ENCODE measurements at places on chromosomes 13 and 19. TPM values are rescaled to one million over a fixed set of nuclear protein-coding genes. Genes with fewer than 3 reads are reported as not detected.

The IGSF23 gene
- total RNA-seq = not detected

The LILRB5 gene
- not detected for total RNA-seq

The CYP2F1 gene
- total RNA-seq = not detected

The LHFPL6 gene
- 1.1 TPM for total RNA-seq

The ATP1A3 gene
- total RNA-seq = 1.2 TPM

The SHISA7 gene
- not detected for total RNA-seq

The SPINT2 gene
- 8.0 TPM for total RNA-seq

The FPR3 gene
- total RNA-seq = not detected

The PSG3 gene
- total RNA-seq = not detected

The PLEKHF1 gene
- 53.1 TPM for total RNA-seq

The SBK2 gene
- total RNA-seq = not detected

The FLT3LG gene
- 187 TPM for total RNA-seq

The CADM4 gene
- 0.43 TPM for total RNA-seq

The OR4F17 gene
- total RNA-seq = not detected

The NPAS1 gene
- 0.20 TPM for total RNA-seq

The FUT1 gene
- 0.45 TPM for total RNA-seq

The CYSLTR2 gene
- 3.6 TPM for total RNA-seq

The NMRK2 gene
- total RNA-seq = not detected

The CFD gene
- total RNA-seq = 0.78 TPM

The SIGLEC9 gene
- 1.7 TPM for total RNA-seq

The HSD17B14 gene
- 0.63 TPM for total RNA-seq

The C19orf81 gene
- not detected for total RNA-seq

The ZNF491 gene
- total RNA-seq = 0.80 TPM

The TEAD2 gene
- total RNA-seq = not detected

The SCGB2B2 gene
- 0.40 TPM for total RNA-seq

The DAND5 gene
- 0.15 TPM for total RNA-seq

The ZNF132 gene
- 4.7 TPM for total RNA-seq

The AZU1 gene
- not detected for total RNA-seq

The NKG7 gene
- total RNA-seq = 428 TPM

The RXFP2 gene
- not detected for total RNA-seq

The ZNF577 gene
- 6.1 TPM for total RNA-seq

The KL gene
- total RNA-seq = 0.08 TPM

The TICAM1 gene
- 25.9 TPM for total RNA-seq

The PEAK3 gene
- 0.70 TPM for total RNA-seq

Measured in activated CD4-positive, alpha-beta memory T cell treated with anti-CD3 and anti-CD28 coated beads, Interleukin-2, amount 10 ng/mL, durations not matched to agents 7 days and 5 days (primary cell).